ENCODE measurements at places on chromosomes 5 and 9.

- DNase-seq, result no peak
These were observed 492 bp downstream of the TENT2 start for GRCh38 chr5:79612667-79613198.

DNA sequence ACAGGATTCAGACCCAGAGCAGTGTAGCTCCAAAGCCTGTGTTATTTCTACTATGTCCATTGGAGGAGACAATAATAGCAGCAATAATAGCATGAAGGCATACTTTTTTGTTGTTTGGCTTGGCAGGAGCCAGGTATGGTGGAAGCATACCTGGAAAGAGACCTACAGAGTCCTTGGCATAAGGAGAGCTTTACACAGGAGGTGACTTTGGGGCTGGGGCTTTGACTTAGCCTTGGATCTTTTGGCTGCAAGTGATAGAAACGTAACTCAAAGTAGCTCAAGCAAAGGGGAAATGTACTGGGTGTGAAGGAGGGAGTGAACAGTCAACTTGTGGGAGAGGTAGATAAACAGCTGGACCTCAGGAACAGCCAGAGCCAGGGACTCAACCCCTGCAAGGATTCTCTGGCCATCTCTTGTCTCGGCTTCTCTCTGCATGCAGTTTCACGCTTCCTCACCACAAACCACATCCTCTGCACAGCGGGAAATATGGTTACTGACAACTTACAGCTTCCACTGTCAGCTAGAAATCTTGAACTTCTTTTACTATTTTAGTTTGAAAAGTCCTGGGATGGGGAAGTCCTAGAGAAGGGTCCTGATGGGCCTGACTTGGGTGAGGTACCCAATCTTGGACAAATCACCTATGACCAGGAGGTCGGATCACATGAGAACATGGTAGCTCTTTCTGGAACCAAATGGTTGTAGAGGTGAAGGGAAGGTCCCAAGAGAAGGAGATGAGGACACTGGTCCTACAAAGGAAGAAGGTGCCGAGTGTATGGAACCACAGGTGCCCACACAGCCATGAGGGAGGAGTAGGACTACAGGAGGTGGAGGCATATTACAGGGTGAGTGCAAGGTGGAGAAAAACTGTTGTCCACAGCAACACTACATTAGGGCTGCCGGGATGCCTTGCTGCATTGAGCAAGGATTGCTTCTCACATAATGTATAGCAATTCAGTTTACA is 47.0 kb upstream of the TGFBR1 start:
- no peak for DNase-seq

DNA sequence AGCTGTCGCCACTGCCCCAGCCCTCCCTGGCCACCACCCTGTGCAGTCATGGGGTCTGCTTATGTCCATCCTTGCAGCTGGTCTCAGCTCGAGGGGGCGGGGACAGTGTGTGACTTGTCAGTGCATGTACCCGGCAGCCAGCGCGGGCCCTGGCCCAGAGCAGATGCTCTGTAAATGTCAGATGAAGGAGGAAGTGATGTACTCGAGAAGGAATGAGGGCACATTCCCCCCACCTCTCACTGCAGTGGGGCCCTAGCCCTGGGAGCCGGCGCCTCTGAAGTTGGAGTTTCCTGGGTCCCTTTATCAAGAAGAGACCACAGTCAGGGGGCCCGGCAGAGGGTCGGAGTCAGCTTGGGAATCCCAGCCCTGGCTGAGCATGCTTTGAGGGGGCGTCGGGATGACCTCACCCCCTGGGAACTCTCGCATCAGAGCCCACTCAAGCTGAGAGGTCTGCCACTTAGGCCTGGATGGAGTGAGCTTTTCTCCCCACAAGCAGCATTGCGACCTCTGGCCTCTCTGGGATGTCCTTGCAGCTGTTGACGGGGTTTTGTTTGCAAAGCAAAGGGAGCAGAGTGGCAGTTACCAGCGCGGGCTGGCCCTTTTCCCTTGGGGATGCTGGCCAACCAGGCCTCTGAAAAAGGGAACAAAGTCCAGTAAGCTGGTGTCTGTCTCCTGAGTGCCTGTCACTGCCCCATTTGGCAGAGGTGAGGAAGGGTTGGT is 19.0 kb downstream of the NEURL1B start:
- DNase-seq, result no peak

- DNase-seq, result peak; percentile 83
These were observed 21.9 kb upstream of the QSOX2 start for GRCh38 chr9:136267261-136268111.

DNA sequence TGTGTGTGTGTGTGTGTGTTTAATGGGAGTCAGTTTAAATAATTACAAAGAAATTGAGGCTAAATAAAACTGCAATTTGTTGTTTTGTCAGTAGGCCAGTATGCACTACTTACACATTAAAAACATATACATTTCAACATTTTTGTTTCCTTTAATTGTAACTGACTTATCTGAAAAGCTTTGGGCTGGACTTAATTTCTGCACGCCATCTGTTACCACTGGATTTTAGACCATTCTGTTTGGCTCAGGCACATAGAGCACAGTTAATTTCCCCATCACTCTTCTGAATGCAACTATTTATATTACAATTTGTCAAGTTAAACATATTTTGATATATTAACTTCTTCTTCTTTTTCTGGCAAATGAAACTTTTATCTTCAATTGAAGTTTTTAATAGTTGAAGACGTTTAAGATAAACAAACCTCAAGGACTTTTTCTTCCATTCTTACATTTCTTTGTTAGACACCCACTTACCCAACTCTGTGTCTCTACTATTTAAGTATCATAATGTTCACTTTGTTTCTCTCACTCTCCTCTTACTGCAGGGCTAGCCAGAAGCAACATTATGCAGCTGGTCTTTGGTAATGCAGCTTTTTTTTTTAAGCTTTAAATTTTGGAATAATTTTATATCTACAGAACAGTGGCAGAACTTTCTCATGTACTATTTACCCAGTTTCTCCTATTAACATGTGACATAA is 253.4 kb upstream of the ANKH start:
- no peak for DNase-seq

DNA sequence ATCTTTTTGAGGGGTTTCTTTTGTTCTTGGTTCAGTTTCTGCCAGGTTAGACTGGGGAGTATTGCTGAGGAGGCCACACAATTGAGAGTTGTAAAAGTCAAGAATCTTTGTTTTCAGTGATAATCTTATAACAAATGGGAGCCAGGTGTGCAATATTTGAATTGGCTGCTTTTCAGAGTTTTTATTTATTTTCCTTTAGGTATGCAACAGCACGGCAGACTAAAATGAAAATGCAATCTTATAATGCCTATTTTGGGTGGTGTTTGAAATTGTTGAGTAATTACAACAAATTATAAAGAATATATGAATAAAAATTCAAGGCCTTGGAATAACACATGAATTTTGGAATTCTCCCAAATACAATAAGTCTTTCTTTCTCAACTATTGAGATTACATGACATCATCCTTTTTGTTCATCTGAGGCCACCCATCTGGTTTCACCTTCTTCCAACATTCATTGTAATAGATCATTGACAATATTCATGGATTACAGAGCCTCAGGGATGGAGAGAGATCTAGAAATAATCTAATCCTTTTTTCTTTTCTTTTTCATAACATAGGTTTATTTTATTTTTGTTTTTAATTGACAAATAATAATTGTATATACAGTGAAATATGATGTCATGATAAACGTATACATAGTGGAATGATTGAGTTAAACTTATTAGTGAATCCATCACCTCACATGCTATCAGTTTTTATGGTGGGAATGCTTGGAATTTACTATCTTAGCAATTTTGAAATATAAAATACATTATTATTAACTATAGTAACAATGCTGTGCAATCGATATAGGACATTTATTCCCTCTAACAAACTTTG is 1061.0 kb downstream of the NR2F1-AS1 start:
- no peak for DNase-seq

Data from stimulated activated CD4-positive, alpha-beta T cell treated with anti-CD3 and anti-CD28 coated beads, Interleukin-15, amount 100 ng/mL, for 1 hour (primary cell).